Vagina (tissue), 2 donors: ENCODE measurements at places on chromosomes 5 and 9.

- no peak for DNase-seq
These were observed 56.2 kb upstream of the TNFSF15 start for GRCh38 chr9:114861922-114862605.

- DNase-seq = no peak
These were observed 255.7 kb upstream of the TNC start for GRCh38 chr9:115373710-115374045.

DNA sequence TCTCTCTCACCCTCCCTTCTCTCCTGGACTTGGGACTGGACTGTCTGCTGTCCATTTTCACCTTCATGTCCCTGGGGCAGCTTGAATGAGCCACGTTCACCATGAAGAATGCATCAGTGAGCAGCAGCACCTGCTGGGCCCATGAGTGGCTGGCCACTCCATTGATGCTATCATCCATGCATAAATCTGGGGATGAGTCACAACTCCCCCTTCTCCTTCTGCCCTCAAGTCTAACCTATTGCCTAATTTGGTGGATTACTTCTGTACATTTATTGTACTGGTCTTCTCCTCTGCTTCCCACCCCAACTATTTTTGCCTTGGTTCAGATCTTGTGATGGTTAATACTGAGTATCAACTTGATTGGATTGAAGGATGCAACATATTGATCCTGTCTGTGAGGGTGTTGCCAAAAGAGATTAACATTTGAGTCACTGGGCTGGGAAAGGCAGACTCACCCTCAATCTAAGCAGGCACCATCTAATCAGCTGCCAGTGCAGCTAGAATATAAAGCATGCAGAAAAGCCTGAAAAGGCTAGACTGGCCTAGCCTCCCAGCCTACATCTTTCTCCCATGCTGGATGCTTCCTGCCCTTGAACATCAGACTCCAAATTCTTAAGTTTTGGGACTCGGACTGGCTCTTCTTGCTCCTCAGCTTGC is 46.7 kb downstream of the GDNF start:
- DNase-seq = no peak

- no peak for DNase-seq
These were observed 41.4 kb upstream of the TIFAB start for GRCh38 chr5:135493406-135494180.

GRCh38 chr9:91341258-91341746 is 20.4 kb downstream of the AUH start:
- DNase-seq = no peak

DNA sequence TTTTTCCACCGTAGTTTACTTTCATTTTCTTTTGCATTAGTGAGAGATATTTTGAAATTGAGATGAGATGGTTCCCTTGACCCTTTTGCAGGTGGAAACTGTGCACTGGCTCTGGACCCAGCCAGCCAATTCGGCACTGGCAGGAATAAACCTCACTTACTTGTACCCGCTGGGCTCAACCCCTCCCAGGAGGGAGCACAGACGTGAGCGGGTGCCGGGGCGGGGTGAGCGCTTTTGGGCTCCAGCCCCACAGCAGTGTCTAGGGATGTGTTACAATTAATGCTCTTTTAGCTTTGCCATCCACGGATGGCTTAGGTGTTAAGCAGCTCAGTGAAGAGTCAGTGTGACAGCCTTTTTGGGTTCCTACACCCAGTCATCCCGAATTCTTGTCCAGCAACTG is 766.1 kb upstream of the CHD1 start:
- DNase-seq = no peak

GRCh38 chr9:27487128-27487640 is 36.9 kb upstream of the IFNK start:
- DNase-seq = no peak

GRCh38 chr5:91025956-91026355 is 357.2 kb downstream of the ARRDC3 start:
- no peak for DNase-seq

GRCh38 chr5:159971038-159971437 is 37.9 kb upstream of the TTC1 start:
- DNase-seq = no peak

- no peak for DNase-seq
These were observed 59.2 kb upstream of the NR4A3 start for GRCh38 chr9:99762470-99762869.

- DNase-seq = no peak
These were observed at the start of gene DAB2 for GRCh38 chr5:39424736-39425637. Gene DAB2 (minus strand): TSS chr5:39424980. CDS start chr5:39394320, 30,660 bp downstream.

GRCh38 chr5:28344836-28345433 is 1306.5 kb upstream of the CDH9 start:
- DNase-seq = no peak

- no peak for DNase-seq
These were observed 34.5 kb upstream of the GLIS3 start for GRCh38 chr9:4334410-4334813.

DNA sequence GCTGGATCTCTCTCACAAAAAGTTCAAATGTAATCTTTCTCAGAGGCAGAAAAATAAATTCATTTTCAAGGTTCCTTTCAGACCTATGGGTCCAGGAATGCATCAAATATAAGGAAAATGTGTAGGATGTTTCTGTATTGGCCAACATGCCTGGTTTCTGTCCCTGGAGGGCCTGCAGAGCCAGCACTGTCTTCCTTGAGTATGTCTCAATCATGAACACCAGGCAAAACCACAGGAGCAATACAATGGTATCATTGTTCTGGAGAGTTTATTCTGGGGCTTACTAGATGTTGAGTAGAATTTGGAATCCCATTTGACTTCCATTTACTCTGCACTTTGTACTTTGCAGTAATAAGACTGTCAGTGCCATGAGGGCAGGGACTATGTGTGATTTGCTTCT is 23.5 kb downstream of the INSYN2B start:
- no peak for DNase-seq

GRCh38 chr5:59158637-59159391 is 575.9 kb downstream of the RAB3C start:
- DNase-seq = no peak

DNA sequence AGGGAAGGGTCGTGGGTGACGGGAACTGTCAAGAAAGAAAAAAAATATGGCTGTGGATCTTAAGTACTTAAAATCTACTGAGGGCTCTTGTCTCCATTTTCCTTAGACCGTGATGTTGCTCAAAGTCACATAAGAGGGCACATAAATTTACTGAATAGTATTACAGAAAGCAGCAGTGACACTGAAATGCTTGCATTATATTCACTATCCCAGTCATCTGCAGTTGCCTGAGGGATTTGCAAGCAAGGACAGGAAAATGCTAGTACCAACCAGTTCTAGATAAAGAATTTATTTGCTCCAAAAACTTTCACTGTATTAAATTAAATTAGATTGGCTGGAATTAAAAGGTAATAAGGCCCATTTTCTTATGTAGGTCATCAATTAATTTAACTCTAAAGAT is 106.5 kb upstream of the CCDC152 start:
- no peak for DNase-seq
